ENCODE measurements at places on chromosomes 5 and 9.

DNA sequence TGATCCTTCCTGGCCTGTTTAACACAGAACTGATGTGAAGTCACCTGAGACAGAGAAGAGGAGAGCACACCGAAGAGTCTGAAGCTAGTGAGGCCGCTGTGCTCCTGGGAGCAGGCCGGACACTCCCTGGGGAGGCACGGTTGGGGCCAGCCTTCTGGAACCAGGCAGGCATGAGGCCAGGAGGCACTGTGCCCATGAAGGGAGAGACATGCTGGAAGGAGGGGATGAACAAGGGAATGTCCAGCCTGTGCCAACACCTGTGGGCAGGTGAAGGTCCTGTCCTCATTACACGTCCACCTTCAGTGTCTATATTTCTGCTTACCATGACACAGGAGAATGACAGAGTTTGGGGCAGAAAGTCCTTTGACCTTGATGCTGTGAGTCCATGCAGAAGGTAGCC is 183.8 kb upstream of the S1PR3 start:
- no peak for DNase-seq

GRCh38 chr5:132817011-132817410 is 3.9 kb downstream of the SOWAHA start:
- no peak for DNase-seq

DNA sequence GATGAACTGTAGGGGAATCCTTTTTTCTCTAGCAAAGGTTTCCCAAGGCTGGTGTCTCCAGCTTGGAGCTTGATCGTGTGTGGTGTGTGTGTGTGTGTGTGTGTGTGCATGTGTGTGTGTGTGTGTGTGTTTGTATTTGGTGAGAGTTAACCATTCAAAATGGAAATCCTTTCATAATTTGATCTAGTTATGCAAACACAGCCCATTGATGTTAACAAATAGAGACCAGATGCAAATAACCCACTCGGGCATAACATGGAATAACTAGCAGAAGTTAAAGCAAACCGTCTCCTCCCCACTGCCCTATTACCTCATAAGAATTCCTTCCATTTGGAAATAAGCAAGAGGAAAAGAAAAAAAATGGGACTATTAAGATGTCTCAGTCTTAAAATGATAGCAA is 24.9 kb upstream of the ZSWIM6 start:
- no peak for DNase-seq

GRCh38 chr5:133384903-133385302 is 227.4 kb downstream of the FSTL4 start:
- DNase-seq, result no peak

- no peak for DNase-seq
These were observed 301.3 kb upstream of the ADCY2 start for GRCh38 chr5:7094626-7095025.

DNA sequence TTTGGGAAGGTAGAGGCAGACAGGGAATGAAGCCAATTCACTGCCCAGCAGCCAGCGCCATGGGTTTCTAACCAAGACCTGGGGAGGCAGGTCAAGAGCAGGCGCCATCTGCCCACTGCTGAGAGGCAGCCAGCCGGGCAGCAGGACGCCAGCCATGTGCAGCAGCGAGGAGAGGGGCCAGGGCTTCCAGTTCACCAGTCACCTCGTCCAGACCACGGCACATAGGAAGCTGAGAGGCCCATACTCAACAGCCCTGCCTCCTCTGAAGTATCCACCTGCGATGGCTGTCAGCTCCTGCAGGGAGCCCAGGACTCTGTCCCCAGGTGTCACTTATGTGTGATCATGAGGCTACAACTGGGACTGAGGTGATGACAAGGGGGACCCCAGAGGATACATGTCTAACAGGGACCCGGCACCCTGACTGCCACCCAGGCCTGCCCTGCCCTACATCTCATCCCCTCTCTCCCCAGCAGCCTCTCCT is 30.1 kb downstream of the IPPK start:
- DNase-seq, result no peak

DNA sequence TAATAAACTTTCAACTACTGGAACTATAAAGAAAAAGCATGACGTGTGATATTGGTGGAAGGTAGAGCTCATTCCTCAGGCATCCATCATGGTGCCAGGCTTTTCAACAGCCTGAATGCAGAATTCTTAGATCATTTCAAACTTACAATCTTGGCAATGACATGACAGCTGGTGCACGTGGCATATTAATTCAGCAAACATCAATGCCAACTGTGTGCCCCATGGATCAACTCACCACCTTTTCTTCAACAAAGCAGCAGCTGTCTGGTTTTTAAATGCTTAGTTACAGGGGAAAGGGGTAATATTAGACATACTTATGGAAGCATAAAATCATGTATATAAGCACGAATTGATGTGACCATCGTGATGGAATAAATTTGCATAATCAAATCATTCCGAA is 56.0 kb upstream of the OR13F1 start:
- DNase-seq, result no peak

GRCh38 chr9:134325813-134326723 is at the start of gene RXRA:
TSS of gene RXRA (plus strand) at chr9:134326455. CDS start at chr9:134326632, 177 bp downstream.
- peak; percentile 79 for DNase-seq

DNA sequence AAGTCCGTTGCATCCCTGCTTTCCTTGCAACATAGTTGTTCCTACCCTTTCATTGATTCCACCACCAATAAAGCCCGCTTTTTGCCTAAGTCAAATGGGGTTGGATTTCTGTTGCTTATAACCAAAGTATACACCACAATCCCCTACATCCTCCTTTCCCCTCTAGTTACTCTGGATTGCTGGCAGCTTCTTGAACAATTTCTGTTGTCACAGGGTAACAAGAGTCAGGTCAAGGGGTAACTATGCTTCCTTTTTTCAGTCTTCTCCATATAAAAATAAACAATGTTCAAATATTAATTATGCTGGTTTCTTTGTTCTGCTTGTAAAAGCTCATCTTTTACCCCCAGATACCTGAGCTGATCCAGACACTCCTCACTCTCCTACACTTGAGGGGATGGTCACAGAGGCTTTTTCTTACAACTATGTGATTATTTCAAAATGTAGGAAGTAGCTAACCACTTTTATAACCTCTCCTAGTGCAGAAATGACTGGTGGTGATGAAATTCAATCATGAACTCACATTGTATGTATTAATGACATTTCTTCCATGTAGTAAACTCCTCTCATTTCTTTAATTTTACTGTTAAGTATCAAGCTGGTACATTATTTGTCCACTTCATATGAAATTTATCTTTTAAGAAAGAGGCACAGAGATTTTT is 136.5 kb downstream of the SNX18 start:
- no peak for DNase-seq

GRCh38 chr9:80605129-80605528 is 1033.4 kb downstream of the TLE4 start:
- no peak for DNase-seq

GRCh38 chr9:14396171-14396570 is 82.2 kb upstream of the NFIB start:
- no peak for DNase-seq

GRCh38 chr9:19481971-19482404 is 73.2 kb downstream of the ACER2 start:
- DNase-seq, result no peak

DNA sequence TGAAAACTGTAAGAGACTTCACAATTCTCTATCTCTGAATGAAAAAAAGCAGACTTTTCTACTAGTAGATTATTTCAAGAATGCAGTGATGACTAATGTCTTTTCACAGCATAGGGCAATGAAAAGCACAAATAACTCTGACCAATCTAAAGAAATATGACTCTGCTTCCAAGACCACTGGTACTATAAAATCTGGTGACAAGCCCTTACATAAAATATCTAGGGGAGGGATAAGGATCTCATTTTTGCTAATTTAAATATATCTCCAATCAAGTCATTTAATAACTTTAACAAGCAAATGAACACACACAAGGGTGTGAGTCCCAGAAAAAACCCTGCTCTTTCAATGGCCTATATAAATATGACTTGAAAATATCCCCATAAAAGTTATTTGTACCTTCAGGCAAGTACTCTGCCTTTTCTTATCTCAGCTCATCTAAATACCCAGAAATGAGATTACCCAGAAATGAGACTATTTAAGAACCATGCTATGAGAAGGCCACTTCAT is 105.2 kb downstream of the GNAQ start:
- no peak for DNase-seq

DNA sequence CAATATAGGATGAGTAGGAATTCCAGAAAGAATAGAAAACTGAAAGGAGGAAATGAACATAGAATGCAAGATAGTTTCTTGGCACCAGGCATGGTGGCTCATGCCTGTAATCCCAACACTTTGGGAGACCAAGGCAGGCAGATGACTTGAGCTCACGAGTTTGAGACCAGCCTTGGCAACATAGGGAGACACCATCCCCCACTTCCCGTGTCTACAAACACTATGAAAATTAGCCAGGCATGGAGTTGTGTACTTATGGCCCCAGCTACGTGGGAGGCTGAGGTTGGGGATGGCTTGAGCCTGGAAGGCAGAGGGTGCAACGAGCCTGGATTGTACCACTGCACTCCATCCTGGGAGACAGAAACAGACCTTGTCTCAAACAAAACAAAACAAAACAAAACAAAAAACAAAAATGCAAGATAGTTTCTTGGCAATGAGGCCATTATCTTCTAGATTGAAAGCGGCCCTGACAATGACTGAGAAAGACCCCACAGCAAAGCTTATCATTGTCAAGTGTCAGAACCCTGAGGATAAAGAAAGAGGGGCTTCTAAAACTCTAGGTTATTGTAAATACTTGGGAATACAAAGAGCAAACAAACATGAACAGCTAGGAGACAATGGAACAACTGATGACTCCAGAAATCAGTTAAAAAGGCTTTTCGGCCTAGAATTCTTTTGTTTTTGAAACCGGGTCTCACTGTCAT is 9.2 kb downstream of the SQSTM1 start:
- no peak for DNase-seq

DNA sequence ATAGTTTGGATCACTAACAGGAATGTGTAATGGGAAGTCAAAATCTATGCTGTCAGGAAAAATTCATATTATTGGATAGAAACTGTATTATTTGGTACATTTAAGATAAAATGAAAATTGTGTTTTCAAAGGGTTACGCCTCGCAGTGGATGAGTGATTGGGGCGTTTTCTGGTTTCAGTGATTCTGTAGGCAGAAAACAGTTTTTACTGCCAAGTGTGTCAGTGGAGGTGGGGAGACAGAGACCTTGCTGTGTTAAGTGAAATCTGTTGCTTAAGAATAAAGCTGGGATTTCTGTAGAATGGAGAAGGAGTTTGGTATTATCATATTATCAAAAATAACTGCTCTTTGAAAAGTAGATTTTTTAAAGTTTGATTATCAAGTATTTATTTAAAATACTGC is 69.7 kb downstream of the GHR start:
- DNase-seq, result no peak

- no peak for DNase-seq
These were observed 57.9 kb downstream of the DIAPH1 start for GRCh38 chr5:141560725-141561483.

DNA sequence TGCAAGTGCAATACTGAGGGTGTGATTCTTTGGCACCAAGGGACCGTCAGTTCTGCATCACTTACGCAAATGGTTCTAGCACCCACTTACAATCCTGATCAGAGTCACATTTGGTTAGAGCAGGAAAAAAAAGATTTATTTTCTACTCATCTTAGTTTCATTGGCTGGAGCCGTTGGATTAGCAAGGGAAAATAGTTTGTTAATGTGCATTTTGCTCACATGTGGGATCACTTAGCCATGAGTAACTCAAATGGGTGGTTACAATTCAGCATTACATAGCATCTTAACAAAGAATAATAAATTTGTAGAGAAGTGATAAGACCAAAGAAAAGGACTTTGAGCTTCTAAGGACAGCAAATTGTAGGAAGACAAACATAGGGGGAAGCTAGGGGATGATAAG is 216.9 kb downstream of the AUH start:
- no peak for DNase-seq

DNA sequence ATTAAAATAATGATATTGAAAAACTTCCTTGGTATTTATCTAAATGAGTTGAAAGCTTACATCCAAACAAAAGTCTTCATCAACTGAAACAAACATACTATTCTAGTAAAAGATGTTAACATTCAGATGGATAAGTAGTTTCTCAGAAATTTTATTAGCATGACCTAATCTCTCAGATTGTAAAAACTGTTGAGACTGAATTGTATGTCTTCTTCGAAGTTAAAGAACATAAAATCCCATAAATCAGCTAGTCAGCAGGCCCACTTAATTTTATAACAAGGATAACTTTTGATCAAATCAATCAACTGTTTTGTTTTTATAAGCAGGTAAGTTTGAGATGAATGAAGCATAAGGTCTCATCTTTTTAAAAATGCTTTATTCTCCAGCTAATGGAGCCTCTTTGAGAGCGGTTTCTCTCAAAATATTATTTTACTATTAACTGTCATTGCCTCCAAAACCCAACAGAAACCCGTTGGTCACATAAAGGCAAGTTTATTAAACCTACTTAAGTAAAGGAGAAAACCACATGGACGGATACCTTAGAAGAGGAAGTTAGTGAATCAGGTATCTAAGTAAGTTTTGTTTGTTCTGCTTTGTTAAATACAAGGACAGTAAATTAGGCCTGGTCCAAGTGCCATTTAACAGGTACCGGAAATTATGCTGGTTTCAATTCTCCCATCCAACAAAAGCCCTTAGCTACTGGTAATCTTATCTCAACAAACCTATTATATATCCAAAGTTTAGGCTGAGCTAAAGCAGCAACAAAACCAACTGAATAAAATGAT is 457.0 kb downstream of the PDE4D start:
- DNase-seq, result no peak

GRCh38 chr9:547314-547713 is 294.2 kb upstream of the DMRT1 start:
- DNase-seq, result no peak

- DNase-seq, result no peak
These were observed 87.1 kb downstream of the NR3C1 start for GRCh38 chr5:143316337-143316736.

- DNase-seq, result no peak
These were observed 865.0 kb downstream of the PTPRD start for GRCh38 chr9:9747787-9748186.

GRCh38 chr5:50667653-50668595 is 1.5 kb downstream of the PARP8 start:
- peak; percentile 91 for DNase-seq

DNA sequence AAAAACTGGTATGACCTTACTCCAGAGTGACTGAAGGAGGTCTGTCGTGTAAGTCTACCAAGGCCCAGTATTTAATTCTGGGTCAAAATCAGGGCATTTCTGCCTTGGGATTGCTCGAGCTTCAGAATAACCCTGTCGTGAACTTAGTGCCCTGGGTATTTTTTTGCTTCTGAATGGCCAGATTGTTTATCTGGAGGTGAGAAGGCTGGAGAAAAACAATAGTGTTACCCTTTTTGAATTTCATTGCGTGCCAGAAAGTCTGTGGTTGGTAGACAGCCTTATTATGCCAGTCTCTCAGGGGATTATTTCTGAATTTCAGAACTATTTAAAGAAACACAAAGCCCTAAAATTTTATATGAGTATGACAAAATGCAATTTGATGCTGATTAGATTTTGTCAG is 323.4 kb downstream of the CSNK1G3 start:
- DNase-seq, result no peak

GRCh38 chr5:176700239-176700847 is 53.1 kb downstream of the TSPAN17 start:
- no peak for DNase-seq

DNA sequence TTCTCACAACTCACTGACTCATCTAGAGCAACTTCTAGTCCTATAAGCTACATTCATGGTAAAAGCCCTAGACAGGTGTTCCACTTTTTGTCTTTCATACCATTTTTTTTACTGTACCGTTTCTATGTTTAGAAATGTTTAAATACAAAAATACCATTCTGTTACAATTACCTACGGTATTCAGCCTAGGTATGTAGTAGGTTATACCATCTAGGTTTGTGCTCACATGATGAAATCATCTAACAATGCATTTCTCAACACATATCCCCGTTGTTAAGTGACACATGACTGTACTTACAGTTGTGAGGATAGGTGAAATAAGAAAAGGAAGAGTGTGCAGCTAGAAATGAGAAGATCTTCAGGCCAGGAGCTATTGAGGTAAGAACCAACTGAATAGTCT is 6.2 kb downstream of the CENPK start:
- DNase-seq, result no peak
